ENCODE measurements at places on chromosomes 11 and 22. TPM values are rescaled to one million over a fixed set of nuclear protein-coding genes. Genes with fewer than 3 reads are reported as not detected.

MIAT gene
- 180 TPM for total RNA-seq

PRR33 gene
- total RNA-seq = 0.16 TPM

SRRD gene
- 20.4 TPM for total RNA-seq

NRIP3 gene
- 8.1 TPM for total RNA-seq

NLRP14 gene
- 0.88 TPM for total RNA-seq

Measured in camera-type eye (tissue), 1 donor.